B cell (primary cell): ENCODE measurements at places on chromosomes 3 and 15.
A peak's percentile ranks its signal among the peaks of the same experiment; 100 is the strongest.

GRCh38 chr3:66101901-66102300, 63.2 kb upstream of the MAGI1 start:
- DNase-seq: no peak

GRCh38 chr3:47266709-47267489, 15.7 kb downstream of the KIF9 start:
- peak; percentile 39 for DNase-seq

- no peak for DNase-seq
Observed at GRCh38 chr3:86965166-86965565, 25.8 kb downstream of the VGLL3 start.

DNA sequence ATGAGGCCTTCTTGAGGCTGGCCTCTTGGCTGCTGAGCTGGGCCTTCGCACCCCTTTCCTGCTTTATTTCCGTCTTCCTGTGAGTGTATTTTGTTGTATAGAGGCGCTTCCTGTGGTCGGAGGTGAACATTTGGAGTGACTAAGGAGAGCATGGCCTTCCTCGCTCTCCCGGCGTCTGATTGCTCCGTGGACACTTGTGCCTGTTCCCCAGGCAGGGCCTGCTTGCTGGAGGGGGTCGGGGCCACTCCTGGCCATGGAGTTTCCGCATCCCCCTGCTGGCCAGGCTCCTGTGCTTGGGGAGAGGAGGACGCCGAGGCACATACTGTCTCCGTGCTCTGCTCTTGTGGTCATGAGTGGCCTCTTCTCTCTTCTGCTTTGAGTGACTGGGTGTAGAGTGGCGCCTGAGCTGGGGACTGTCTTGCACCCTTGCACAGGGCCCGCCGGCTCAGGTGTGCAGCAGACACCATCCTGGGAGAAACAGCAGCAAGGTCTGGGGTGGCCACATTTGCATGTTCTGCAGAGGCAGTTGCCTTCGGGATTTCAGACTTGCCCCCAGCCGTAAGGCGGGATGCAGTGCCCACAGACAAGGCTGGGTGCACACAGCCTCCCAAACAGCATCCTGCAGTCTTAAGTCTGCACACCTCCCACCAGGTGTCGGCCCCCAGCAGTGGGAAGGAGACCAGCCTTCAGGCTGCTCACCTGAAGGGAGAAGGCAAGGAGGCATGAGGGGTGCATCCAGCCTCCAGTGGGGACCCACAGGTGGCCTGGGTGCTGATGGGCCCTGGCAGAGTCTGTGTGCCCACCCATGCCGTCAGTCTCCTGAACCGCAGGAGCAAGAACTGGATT, 16.4 kb downstream of the KLF13 start:
- DNase-seq: no peak

- no peak for DNase-seq
Observed at GRCh38 chr3:33114622-33115023, 809 bp downstream of the CRTAP start.

- no peak for DNase-seq
Observed at GRCh38 chr3:141093397-141093796, 42.2 kb downstream of the SPSB4 start.

GRCh38 chr3:129611812-129612533, 5.5 kb upstream of the PLXND1 start:
- DNase-seq: no peak
